ENCODE measurements at places on chromosomes 12 and 14.
A peak's percentile ranks its signal among the peaks of the same experiment; 100 is the strongest.

DNA sequence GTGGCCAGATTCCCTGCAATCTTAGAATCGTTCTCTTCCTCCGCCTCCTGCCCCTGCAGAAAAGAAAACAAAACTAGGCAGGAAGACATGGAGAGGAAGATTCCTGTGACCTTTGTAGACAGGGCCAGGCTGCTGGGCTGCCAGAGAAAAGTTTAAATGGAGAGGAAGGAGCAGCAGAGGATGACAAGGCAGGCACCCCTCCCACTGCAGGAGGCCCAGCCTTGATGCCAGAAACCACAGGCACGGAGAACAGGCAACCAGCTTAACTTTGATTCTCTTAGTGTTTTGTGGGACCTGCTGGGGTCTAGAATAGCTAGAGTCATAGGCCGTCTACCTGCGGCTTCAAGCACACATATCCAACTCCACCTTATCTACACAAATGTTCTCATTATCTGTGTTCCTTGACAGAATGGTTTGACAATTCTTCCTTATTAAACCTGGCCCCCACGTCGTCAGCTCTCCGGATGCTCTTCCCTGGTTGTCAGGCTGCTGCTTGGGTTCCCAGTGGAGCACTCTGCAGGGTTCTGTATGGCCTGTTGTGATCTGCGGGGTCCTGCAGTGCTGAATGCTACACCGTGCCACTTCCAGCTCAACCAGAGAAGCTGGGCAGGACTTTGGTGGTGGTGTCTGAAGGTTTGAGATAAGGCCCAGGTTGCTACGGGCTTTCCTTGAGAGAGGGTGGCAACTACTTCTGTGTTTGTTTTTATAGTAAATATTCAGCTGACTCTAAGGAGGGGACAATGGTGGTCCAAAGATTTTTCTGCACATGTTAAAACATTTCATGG, 609.5 kb downstream of the AACS start:
- no peak for DNase-seq

DNA sequence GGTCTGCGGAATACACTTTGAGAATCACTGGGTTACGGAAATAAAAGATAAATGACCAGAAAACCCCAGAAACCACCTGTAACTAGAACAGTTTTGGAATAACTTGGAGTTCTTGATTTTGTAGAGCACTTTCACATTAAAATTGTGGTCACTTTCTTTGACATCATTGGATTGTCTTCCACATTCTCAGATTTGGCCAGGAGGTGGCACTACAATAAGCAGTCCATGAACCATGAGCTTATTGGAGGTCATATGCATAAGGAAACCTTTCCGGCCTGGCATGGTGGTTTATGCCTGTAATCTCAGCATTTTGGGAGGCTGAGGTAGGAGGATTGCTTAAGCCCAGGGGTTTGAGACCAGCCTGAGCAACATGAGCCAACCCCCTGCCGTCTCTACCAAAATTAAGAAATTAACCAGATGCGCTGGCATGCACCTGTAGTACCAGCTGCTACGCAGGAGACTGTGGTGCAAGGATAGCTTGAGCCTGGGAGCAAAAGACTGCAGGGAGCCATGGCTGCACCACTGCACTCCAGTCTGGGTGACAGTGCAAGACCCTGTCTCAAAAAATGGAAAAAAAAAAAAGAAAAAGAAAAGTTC, 107.7 kb upstream of the CAND1 start:
- DNase-seq = peak; percentile 12

DNA sequence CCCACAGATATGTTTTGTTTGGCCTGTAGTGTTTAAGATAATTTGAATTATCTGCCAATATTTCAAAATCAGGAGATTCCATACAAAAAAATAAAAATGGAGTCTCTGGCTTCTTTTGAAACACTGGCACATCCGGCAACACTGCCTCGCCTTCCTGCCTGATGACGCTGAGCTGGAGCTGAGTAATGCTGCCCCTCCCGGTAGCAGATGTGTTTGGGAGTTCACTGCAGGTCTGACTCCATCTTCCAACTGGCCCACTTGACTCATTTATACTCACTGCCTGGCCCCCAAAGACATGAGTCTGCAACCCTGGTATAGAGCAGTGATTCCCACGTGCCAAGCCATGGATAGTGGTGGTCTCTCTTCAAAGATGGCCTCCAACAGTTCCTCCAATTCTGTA, 7.4 kb downstream of the CIT start:
- DNase-seq = no peak

DNA sequence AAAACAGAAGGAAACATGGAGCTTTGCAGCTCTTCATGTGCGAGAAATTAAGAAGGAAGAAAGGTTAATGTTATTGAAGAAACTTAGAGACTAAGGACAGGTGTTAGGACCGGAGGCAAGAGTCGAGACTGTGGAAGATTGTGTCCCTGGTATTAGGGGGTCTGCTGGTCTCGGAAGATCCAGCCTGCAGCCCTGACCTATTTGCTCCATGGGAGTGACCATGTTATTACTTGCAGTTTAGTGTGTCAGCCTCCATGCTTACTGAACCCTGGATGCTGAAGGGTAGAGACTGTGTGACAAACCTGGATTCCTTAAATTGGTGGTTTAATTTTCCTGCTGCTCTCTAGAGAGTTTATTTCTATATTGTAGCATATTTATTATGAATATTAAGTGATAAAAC, 580.6 kb downstream of the NOVA1 start:
- DNase-seq = no peak

DNA sequence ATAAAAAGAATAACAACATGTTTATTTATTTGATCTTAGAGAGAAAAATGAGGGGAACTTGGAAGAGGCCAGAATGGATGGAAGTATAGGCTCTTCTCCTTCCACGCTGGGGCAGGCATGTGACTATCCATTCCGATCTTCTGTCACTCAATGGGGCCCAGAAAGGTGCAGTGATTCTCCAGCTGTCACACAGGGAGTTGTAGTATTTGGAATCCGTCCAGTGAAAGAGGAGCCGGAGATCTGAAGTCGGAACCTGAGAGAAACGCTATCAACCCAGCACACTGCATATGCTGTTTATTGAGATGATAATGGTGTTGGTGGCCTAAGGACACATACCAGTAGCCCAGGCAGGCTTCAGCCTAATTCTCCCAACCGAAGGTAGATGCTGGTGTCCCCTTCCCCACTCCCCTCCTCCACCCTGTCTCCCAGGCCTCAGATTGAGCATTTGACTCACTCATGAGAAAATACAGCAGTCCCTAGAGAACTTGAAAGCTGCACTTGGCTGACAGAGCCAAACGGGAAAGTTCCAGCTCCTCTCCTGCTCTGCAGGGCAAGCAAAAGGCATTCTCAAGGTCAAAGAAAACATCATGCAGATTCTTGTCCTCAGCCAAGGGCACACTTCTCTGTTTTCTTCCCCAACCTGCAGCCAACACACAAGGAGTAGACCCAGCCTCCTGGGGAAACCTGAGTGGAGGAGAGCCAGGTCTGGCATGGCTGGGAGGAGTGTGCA, 100.4 kb downstream of the IRF2BPL start:
- DNase-seq = no peak

- no peak for DNase-seq
These were observed 1.2 kb downstream of the SRSF9 start for GRCh38 chr12:120468325-120468820.

DNA sequence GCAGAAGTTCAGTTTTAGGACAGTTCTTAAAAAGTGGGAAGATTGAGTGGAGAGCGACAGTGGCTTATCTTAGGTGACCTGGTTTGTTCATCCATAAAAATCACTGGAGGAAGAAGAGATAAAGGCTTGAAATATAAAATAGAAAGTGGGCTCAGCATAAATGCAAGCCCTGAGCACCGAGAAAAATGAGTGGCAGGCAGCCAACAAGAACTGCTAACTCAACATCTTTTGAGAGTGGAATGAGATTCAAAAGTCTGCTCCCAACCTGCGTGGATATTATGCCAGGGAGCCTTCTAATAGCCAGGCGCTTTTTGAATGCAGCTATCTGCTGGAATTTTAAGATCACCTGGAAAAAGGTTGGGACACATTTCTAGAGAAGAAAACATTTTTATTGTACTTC, 666.5 kb downstream of the FLRT2 start:
- DNase-seq = no peak

GRCh38 chr14:38261620-38262019, 5.7 kb upstream of the CLEC14A start:
- DNase-seq = no peak

- no peak for DNase-seq
These were observed 234.0 kb upstream of the HMGA2 start for GRCh38 chr12:65590318-65590717.
